Activated CD4-positive, alpha-beta memory T cell treated with anti-CD3 and anti-CD28 coated beads, Interleukin-2, amount 10 ng/mL, durations not matched to agents 7 days and 5 days (primary cell): ENCODE measurements at places on chromosomes 4 and X.

DNA sequence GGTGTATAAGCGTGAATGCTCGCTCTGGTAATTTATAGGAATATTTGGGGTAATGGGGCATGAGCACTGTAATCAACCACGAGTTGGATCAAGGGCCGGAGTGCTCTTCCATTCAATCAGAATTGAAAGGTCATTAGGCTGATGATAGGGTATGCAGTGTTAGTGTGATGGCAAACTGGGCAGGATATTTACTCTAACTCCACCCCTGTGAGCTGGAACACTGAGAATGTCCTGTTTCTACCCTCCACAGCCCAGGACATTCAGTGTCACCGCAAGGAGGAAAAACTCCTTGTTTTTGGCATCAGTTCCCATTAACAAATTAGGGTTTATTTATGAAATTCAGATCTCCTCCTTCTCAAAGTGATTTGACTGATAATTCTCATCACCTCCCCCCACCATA lies 137.8 kb downstream of the HS6ST2 start:
- no peak for DNase-seq

GRCh38 chr4:95014068-95014467 lies 256.3 kb downstream of the BMPR1B start:
- no peak for DNase-seq

GRCh38 chr4:56183344-56183959 lies 203.8 kb downstream of the AASDH start:
- no peak for DNase-seq

- no peak for DNase-seq
These were observed 1254.8 kb upstream of the ADGRL3 start for GRCh38 chr4:59945277-59945676.

GRCh38 chrX:120251471-120252011 lies 929 bp downstream of the ZBTB33 start:
- peak; percentile 28 for DNase-seq

GRCh38 chr4:113692809-113693411 lies 68.6 kb downstream of the CAMK2D start:
- no peak for DNase-seq

- no peak for DNase-seq
These were observed 229.9 kb upstream of the CPEB2 start for GRCh38 chr4:14772388-14772787.

DNA sequence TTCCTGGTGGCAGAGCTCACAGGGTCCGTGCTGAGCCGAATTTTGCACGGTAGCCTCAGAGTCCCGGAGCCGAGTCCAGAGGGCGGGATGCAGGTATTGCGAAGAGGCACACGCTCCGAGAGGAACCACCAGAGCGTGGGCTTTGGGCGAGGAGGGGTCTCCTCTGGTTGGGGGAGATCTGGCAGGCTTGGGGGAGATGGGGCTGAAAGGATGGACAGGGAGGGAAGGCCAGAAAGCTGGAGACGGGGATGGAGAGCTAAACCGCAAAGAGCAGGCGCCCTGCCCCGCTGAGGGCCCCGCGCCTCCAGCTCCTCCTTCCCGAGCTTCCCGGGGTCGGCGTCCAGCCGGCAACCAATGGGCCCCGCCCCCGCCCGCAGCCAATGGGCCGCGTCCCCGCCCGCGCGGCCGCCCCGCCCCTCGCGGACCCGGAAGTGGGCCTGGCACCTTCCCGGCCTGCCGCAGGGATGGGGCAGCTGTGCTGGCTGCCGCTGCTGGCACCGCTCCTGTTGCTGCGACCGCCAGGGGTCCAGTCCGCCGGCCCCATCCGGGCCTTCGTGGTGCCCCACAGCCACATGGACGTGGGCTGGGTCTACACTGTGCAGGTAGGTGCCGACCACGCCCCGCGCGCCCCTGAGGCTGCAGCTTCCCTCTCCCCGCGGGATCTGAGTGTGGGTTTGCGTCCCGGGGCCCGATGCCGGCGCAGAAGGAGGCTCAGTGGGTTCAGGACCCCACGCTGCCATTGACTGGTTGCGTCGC lies at the start of gene MAN2B2:
Gene MAN2B2, plus strand, starts transcription at position 443 of the 756 bp plus-strand sequence. Its CDS starts 22 bp downstream, at position 465.
- DNase-seq: peak; percentile 85

DNA sequence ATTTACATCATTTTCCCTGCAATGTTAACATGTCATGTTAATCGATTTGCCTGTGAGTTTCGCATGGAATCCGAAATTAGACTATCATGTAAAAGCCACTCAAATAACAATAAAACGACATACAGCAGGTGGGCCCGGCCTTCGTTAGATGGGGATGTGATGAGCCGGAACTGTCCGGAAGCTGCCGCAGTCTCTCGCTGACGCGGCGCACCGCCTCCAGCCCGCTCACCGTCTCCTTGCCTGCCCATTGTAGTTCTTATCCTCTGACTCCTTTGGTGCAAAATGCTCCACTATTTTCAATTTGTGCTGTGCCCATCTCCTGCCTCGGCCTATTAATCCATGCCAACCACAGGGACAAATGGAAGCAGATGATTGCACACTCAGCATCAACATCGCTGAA lies 877.5 kb upstream of the TENM3 start:
- DNase-seq: no peak

- no peak for DNase-seq
These were observed 47.7 kb upstream of the FAT4 start for GRCh38 chr4:125266901-125267604.

- no peak for DNase-seq
These were observed 464.7 kb upstream of the TRAM1L1 start for GRCh38 chr4:117550085-117550484.

- DNase-seq: no peak
These were observed 63.1 kb downstream of the RTL9 start for GRCh38 chrX:110421500-110422455.

DNA sequence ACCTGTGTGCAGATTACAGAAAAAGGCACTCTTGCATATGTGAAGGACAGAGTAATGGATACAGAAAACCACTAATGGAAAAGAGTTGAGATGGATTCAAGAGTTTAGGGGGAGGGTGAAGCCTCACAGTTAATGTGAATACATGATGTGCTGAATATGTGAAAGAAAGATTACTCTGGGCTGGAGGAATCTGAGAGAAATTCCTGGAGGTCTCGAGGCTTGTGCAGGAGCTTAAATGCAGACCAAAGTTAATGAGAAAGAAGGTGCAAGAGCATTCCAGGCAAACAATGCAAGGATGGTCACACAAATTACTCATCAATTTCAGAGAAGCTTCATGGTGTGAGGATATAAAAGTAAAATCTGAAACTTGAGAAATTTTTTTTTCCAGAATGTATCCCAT lies 768.8 kb downstream of the STPG2 start:
- DNase-seq: no peak

DNA sequence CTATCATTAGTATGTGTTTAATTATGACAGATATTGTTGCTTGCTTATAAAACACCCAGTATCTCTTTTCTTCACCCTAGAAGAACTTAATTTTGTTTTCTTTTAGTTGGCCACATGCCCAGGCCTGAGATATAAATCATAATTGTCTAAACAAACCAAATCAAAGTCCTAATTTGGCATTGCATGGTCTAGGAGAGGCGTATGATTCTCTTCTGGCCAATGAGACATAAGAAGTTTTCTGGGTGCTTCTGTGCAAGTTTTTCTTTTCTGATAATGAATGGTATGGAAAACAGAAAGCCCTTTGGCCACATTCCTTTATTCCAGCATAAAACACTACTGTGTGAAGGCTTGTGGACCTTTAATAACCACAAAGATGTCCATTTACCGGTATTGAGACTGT lies 192.9 kb upstream of the CTSO start:
- no peak for DNase-seq

DNA sequence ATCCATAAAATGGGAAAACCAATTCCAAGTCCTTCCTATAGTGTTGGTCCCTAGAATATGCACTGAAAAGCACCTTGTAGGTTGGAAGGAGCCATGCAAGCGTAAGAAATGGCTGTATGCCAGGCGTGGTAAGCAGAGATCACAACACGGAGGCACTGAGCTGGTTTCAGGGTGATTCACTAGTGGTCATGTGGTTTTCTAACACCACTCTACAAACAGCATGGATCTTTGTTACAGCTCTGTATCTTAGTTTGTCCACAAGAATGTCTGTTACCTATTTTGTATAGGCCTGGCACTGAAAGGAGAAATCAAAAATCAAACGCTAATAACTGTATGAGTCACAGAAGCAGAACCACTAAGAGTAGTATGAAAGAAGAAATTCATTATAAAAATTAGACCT lies 71.9 kb downstream of the MAGEB17 start:
- DNase-seq: no peak

GRCh38 chr4:120730777-120731320 lies 191.7 kb downstream of the PRDM5 start:
- DNase-seq: no peak
